ENCODE measurements at places on chromosomes 5 and 9.

GRCh38 chr9:14633148-14633547 lies 60.1 kb downstream of the ZDHHC21 start:
- no peak for DNase-seq

DNA sequence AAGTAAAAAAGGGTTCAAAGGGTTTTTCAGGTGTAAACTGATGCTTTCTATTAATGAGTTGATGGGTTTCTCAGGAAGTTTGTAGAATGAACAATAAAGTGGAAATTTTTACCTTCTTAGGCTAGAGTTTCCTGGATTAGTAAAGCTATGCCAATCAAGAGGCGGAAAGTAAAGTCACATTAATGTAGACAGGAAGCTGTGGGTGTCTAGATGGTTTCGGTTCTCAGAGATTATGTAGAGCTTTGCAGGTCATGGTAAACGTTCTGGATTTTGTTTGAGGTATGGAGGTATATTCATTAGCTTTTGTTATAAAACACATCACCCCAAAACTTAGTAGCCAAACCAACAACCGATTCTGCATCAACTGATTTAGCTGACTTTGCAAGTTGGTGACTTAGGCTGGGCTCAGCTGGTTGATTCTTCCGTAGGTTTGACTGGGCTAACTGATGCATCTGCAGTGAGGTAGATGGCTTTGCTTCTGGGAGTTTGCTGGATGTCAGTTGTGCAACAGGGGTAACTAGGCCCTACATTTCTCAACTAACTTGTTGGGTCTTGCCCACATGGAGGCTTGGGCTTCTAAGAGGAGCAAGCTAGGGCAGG lies 273.8 kb downstream of the MSX2 start:
- no peak for DNase-seq

DNA sequence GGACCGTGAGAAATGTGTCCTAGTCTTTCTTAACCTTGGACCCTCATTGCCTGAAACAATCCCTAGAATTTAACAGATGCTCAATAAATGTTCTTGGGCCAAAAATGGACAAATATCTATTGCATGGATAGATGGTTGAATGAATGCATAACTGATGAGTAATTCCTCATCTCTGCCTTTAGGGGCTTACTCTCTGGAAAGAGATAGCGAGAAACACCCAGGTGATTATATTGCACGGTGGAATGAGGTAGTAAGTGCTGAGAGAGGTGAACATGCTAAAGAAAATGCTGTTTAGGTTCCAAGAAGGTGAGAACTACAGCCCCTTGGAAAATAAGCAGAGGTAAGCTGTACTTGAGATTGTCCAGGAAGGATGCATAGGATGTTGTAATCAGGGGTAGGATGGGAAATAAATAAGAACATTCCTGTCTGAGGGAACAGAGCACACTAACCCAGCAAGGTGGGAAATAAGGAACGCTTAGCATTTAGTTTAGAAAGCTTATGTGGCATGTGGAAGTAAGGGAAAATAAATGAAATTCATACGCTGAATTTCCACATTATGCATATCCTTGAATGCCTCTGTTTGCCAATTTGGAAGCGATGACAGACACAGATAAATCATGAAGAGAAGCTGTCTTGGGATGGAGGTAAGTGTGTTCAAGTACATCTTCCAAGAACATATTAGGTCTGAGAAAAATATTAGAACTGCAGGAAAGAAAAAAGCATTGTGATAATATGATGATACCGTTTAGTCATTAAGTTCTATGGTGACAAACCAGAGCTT lies 426.6 kb downstream of the ARHGEF28 start:
- no peak for DNase-seq

DNA sequence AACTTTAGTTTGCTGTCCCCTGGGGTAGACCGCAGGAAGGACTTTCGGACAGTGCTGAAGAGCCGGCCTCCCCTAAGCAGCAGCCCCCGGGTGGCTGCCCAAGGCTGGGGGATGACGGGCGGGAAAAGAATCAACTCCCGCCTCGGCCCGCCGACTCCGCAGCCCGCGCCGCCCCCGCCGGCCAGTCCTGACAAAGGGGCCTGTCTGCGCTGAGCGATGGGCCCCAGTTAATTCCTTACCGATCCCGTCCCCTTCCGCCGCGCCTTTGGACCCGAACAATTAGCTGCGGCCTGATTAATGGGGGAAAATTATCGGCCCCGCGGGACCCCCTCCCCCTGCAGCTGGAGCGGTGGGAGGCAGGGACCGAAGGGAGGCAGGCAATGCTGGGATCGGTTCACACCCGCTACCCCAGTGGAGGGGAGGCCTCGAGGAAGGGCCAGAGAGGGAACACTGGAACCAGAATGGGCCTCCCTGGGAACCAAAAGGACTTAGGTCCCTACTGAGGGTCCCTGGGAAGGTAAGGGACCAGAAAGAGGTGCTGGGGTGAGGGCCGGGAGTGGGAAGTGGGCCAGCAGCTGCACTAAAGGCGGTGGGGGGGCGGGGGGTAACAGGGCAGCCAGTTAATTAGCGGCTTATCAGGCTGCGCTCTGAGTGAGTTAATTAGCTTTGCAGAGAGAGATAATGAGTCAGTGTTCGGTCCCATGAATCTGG lies 4.2 kb downstream of the ARID3C start:
- no peak for DNase-seq

- no peak for DNase-seq
Measured at GRCh38 chr5:83450183-83450966, 21.2 kb upstream of the VCAN start.

DNA sequence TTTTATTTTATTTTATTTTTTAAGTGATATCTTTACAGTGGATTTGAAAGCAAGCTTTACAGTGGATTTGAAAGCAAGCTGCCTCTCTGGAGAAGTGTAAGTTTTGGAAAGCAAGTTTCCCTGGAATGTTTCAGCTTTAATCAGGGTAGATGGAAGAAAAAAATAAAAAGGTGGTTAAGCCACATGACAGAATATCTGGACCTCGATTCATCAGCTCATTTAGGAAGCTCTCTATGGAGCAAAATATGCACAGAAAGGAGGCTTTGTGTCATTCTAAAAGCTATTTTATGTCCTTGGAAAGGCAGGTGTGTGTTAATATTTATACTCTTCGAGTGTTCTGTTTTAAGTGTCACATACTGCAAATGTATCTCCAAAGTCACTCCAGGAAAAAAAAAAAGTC lies 409.2 kb upstream of the KLF4 start:
- DNase-seq = no peak

- no peak for DNase-seq
Measured at GRCh38 chr5:140176031-140176387, 1.0 kb downstream of the CYSTM1 start.

DNA sequence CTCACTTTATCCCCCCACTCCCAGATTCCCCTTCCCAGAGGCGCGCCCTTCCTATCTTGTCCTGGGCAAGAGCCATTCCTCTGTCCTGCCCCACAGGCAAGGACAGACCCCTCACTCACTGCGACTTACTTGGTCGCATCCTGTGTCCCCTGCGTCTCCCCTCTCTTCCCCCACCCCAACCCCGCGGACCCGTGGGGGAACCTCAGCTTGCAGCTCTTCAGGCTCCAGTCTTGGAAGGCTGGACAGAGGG lies 542 bp downstream of the GGTA1 start:
- DNase-seq = no peak

DNA sequence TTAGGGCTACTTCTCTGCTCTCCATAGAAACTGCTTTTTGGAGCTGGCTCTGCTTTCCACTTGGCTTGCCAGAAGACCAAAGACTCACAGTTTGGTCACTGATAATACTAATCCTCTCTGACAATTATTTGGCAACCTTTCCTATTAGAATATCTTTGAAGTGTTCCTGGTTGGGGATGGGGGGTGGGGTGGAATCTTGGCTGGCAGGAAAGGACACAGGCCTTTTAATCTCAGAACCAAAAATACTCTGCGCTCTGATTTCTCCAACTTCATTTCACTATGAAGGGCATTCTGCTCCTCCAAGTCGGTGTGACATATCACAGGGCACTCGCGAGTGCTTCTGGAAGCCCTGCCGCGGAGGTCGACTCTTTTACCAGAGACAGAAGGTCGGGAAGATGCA lies 1329.0 kb upstream of the WWC1 start:
- peak; percentile 28 for DNase-seq

DNA sequence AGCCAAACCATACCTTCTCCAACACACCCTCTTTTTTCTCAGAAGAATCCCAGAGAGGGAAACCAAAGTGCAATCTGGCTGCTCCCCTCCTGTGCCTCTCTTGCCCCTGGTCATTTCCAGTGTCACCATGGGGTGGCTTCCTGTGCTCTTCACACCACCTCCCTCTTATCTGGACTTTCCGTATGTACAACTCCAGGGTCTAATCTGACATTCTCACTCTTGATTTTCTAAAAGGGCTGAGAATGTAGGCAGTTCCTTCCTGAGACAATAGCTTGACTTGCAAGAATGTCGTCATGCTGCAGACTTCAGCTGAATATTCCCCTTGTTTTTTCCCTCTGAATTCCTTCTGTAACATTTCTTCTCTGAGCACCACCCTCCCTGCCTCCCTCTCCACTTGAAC lies 110.2 kb downstream of the FBXL7 start:
- DNase-seq = no peak

- DNase-seq = no peak
Measured at GRCh38 chr5:11878814-11879213, 25.4 kb downstream of the CTNND2 start.

- DNase-seq = no peak
Measured at GRCh38 chr9:106934442-106935238, 71.7 kb downstream of the ZNF462 start.

GRCh38 chr9:111991179-111991578 lies 94.6 kb downstream of the UGCG start:
- DNase-seq = no peak

GRCh38 chr9:2013743-2014475 lies 1.2 kb upstream of the SMARCA2 start:
- no peak for DNase-seq

DNA sequence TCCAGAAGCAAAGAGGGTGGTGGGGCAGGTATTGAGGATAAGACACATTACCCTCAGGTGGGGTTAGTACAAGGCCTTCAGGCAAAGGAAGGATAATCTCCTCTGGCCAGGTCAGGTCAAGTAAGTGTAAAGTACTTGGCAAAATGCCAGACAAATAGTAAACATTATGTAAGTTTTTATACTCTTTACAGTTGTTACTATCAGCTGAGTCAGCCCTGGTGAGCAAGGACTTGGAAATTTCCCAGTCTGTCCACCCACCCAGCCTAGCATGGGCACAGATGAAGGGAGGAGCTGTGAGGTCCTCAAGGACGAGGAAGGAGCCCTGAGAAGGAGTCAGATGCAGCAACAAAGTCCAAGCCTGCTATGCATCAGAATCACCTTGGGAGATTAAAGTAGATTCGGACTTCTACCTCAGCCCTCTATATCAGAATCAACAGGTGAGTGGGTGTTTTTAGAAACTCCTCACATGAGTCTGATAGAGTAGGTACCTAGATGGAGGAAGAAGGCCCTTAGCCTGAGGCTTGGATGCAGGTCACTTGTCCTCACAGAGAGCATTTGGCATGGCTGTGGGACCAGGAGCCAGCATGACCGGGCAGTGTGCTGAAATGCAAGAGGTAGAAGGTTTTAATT lies 50.2 kb upstream of the BARX1 start:
- no peak for DNase-seq

DNA sequence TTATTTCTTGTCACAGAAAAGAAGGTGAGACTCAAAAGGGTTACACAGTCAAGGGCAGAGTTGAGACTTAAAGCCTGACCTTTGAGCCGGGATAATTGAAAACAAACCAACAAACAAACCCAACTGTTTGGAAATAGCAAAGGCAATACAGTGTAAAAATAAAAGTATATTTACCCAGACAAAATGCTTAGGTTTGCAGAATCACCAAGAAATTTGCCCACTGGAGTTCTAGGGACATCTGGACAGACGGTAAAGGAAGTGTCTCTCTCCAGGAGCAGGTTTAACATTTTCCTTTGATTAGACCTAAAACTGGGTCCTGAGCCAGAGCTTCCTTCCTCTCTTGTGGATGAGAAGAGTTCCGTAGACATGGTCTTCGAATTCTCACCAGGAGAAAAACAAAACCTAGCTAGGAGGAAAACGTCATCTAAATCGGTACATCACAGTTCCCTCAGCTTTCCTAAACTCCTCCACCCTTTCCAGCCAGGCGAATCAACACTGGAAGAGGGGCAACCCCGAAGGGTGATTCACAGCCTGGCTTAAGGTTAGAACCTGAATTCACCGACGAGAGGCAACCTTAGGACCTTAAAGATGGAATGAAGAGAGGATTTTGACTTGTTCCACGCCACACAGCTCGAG lies 673 bp downstream of the CDC25C start:
- DNase-seq = no peak

DNA sequence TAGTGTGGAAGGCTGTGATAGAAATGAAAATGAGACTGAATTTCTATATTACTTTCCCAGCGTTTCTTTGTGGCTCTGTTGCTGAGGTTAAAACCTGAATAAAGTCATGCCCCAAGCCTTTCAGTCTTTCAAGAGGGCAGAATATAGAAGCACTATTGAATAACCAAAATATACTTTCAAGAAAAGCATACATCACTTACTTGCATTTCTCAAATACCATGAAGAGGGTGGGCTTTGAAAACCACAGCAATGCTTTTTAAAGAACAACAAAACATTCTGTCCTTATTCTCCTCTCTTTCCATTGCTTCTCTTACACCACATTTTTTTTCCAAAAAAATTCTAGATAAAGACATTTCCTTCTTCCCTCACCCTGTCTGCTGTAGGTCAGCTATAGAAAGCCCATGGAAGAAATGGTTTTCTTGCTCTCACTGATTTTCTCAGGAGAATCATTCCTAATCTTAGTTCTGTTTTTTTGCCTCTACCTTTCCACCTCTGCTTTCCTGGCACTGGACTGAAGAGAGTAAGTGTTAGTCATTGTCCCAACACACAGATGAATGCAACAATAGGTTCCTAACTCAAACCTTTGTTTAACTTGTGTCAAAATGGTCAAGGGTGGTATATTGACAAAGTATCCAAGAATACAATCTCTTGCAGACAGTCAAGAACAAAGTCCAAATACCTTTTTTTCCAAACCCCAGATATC lies 51.6 kb downstream of the NUDT12 start:
- no peak for DNase-seq

DNA sequence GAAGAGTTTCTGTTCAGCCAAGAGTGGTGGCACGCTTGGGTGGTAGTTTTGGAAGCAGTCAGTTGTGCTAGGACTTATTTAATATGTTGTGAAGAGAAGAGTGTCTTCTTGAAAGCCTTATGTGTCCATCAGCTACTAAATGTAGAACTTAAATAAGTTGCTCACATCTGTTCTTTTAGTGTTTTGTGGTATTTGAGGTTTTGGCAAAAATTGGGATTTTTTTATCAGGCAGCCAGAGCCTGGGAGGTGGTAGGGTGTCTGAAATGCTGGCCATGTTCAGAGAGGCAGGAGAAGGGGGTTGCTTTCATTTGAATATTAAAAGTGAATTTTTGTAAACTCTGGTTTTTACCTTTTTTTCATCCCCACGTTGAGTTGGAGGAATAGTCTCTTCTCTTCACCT lies 24.2 kb upstream of the ZBTB34 start:
- DNase-seq = no peak

- no peak for DNase-seq
Measured at GRCh38 chr9:81335879-81336421, 353.4 kb downstream of the TLE1 start.

DNA sequence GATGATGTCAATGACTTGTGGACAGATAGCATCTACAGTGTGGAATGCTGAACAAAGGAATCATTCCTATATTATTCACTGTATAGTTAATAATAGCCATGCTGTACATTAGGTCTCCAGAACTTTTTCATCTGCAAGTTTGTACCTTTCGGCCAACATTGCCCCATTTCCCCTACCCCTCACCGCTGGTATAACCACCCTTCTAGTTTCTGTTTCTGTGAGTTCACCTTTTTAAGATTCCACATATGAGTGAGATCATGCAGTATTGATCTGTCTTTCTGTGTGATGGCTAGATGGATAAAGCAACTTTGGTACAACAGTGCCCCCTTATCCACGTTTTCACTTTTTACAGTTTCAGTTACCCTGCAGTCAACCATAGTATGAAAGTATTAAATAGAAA lies 18.8 kb upstream of the ALDH1B1 start:
- no peak for DNase-seq
